ENCODE measurements at places on chromosomes 6 and 20.

DNA sequence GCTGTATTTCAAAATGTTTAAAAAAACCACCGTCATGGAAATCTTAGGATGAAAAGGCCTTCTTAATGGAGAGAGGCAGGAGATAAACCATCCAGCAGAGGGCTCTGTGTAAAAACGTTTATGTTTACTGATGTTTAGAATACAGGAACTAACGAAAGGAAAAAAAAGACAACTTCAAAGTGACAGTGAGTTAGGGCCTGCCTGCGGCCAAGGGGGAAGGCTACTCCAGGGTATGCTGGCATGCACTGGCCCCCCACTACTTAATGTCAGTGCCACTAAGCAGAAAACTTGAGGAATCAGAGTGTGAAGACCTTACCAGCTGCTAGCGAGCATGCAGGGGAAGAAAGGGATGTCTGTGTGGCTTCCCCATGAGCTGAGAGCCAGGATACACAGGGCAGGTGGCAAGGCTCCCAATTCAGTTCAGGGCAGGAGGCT lies 47.7 kb downstream of the AKAP7 start:
- DNase-seq = no peak

GRCh38 chr6:326896-327537 lies 34.7 kb downstream of the DUSP22 start:
- no peak for DNase-seq

DNA sequence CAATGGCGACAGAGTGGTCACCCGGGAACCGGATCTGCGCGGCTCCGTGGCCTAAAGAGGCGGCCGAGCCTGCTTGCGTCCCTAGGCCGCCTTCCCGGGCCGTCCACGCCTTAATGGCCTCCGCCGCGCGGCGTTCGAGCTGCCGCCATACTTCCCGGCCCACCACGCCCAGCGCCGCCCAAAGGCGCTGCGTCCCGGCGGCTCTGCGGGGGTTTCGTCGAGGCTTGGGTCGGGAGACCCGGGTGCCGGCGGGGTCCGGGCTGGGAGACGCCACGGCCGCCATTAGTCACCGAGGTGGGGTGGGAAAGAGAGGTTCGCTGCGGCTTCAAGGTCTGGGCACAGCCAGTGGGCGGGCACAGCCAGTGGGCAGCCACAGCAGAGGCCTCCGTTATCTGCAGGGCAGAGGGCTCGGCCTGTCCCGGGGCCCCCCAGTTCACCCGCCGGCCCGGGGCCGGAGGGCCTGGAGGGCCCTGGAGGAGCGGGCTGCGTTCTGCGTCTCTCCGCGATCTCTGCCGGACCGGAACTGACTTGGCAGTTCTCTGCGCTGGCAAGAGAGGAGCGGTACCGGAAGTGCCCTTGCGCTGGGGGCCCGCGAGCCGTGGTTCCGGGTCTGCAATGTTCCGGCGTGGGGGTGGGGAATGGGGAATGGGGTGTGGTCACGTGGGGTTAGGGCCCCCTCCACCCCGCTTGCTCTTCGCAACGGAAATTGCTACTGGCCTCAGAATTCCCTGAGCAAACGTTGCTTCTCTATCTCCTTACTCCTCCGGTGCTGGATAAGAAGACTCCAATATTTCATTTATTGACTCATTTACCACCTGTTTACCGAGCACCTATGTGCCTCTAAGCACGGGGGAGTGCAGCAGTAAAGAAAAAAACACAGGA lies 82.3 kb downstream of the CNBD2 start:
- peak; percentile 85 for DNase-seq

GRCh38 chr20:61253264-61253639 lies 1.2 kb downstream of the CDH4 start:
- DNase-seq = peak; percentile 40

DNA sequence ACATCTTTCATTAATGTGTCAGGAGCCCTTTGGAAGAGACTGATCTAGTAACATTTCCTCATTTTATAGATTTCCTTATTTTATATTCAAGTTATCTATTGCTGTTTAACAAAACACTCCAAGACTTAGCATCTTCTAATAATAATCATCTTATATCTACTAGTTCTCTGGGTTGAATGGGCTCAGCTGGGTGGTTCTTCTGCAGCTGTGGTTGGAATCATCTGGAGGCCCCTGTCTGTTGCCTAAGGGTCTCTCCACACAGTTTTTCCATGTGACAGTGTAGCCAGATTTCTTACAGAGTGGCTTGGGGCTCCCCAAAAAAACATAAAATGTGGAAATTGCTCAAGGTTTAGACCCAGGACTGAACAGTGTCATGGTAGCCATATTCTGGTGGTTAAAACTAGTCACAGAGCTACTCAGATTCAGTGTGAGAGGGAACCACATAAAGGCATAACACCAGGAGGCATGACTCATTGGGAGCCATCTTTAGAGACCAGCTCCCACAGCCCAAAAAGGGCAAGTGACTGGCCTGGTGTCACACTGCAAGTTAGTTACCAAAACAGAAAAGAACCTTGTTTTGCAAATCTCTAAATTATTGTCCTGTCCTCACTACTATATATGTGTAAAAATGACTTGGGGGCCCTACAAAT lies 11.5 kb downstream of the SLC2A10 start:
- DNase-seq = no peak

DNA sequence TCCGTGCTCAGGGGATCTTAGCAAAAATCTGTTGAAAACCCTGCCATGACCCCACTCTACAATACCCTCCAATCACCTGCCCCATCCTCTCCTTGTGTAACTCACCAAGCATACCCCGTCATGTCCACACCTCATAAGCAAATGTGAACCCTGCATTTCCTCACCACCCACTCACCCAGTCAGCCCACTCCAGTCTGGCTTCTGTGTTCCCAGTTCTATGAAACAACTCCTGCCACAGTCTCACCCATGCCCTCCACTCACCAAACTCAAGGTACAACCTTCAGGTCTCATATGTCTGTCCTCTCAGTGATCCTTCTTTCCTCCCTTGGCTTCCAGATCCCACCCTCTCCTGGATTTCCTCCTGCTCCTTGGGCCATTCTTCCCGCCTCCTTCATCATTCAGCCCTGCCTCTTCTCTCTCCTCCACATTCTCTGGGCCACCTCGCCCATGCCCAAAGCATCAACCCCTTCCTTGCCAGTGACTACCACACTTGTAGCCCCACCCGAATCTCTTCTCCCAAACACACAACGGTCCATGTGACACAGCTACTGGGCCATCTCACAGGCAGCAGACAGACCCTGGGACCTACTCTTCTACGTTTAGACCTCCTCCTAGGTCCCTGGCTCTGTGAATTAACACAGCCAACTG lies 8.8 kb downstream of the DDRGK1 start:
- no peak for DNase-seq

- no peak for DNase-seq
Measured at GRCh38 chr6:166361077-166361429, 18.7 kb upstream of the SFT2D1 start.

GRCh38 chr20:2363587-2363986 lies 17.1 kb upstream of the TGM6 start:
- no peak for DNase-seq

DNA sequence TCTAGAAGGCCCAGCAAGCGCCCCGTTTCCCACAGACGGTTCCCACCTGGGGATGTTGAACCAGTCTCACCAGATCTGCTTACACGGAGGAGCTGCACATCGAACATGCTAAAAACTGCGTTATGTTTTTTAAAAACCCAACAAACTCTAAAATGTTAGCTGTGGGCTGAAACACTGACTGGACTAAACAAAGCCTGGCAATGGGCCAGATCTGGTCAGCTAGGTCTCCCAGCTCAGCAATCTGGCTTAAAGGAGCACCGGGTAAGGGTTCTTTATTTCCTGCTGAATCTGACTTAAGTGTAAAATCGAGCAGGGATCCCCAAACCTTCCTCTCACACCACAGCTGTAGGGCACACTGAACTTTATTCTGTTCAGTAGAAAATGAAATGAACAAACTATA lies 156.9 kb downstream of the FOXC1 start:
- no peak for DNase-seq

DNA sequence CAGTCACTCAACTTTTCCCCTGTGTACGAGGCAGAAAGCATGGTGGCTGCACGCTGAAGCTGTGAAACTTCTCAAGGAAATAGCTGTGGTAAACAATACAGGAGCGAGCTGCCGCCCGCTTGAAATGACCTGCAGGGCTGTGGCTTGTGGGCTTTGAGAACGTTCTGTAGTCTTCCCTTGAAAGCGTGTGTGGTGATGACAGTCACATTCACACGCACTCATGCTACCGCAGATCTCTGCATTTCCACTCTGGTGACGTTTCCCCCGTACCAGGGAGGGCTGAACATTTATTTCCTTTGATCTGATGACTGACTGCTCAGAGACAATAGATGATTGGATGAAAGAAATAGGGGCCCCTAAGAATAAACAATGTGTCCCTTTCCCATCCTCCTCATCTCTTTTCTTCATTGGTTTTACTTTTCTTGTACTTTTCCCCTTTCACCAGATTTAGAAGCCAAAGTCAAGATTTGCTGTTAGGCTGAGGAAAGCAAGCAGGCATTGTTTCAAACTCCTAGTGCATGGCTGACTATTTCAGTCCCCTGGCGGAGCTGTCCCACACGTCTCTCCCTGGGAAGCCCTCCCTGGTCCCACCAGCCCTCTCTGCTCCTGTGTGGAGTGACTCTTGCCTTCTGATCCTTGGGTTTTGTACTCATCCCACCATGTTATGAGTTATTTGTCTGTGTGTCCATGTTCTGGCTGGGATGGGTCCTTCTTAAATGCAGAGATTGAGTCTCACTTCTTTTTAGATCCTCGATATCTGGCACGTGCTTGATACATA lies 3.9 kb downstream of the SYTL3 start:
- no peak for DNase-seq

DNA sequence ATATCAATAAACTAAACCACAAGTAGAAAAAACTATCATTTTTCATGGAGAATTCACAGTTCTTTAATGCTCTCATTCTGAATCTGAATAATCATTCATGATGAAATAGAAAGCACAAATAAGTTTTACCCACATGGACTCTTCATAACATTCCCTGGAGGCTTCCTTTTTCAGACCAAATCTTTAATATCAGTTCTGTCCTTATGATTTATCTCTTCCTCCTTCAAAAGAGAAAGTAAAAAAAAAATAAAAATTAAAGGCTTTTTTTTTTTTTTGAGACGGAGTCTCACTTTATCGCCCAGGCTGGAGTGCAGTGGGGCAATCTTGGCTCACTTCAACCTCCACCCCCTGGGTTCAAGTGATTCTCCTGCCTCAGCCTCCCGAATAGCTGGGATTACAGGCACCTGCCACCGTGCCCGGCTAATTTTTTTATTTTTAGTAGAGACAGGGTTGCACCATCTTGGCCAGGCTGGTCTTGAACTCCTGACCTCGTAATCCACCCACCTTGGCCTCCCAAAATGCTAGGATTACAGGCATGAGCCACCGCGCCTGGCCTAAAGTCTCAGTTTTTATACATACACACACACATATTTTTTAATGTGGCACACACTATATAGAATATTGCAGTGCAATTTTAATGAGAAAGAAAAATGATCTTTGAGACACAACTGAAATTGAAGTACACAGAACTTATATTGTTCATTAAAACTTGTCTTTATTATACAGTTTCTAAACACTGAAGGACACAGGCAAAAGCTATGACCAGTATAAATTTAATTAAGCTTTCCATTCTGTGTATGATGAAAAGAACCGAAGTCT lies 31.9 kb upstream of the ZNF217 start:
- no peak for DNase-seq

GRCh38 chr6:167558246-167559177 lies 233.6 kb downstream of the TTLL2 start:
- no peak for DNase-seq

- DNase-seq = no peak
Measured at GRCh38 chr6:208938-209337, 83.3 kb upstream of the DUSP22 start.

- DNase-seq = no peak
Measured at GRCh38 chr20:62319346-62319909, 16.6 kb downstream of the ADRM1 start.

DNA sequence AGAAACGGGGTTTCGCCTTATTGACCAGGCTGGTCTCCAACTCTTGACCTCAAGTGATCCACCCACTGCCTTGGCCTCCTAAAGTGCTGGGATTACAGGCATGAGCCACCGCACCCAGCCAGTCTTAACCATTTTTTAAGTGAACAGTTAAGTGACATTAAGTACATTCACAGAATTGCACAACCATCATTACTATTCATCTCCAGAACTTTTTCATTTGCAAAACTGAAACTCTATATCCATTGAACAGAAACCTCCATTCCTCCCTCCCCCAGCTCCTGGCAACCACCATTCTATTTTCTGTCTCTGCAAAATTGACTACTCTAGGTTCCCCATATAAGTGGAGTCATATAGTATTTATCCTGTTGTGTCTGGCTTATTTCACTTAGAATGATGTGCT lies 59.7 kb downstream of the PLCB4 start:
- DNase-seq = no peak

GRCh38 chr6:57469072-57469471 lies 151.6 kb downstream of the PRIM2 start:
- DNase-seq = no peak

DNA sequence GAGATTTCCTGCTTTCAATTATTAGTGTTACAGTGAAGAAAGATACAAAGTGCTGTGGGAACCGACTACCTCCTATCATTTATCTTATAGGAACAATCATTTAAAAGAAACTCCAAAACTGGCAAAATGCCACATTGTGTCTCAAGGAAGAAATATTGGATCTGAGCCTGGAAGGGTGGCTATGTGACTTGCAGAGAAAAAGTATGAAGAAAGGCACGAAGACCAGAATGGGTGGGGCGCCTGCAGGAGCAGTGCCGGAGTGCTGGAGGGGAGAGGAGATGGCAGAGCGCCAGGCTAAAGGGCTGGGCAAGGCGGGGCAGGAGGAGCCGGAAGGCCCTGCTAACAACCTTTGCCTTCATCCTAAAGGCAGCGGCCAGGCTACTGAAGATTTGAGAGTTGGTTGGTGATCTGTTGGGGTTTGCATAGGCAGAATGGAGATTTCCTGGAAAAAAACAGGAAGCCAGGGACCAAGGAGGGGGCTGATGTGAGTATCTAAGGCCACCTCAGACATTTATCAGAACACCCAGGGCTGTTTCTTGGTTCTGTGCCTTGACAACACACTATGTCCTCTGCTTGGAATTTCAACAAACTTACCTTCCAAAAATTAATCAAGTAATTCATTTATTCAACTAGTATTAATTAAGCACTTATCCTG lies 125.6 kb downstream of the MAFB start:
- DNase-seq = no peak

DNA sequence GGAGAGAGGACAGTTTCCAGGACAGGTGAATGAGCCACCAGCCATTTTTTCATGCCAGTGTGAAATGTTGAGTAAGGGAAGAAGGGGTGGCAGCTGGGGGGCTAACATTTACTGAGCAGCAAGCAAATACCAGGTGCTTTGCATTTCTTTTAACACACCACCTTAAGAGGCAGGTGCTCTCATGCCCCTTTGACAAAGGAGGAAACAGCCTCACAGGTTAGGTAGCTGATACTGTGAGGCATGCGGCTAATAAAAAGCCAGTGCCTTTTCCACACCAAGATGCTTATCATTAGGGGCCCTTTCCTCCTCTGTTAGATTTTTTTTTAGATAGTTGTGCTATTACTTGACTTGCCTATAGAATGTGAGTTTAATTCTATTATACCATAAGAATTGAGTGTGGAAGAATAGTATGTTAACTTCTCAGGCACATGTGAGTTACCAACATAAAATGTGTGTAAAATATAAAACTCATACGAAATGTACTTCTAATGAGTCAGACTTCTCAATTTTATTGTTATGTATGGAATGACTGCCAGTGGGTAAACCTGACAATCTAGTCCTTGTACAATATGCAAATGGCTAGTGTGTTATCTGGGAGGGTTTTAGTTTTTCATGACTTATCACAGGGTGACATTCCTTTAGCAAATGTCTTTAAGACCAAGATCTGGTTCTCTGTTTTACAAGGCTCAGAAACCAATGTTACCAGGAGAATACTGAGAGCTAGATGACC lies 260.0 kb downstream of the TMEM242 start:
- no peak for DNase-seq
